ENCODE measurements at places on chromosomes 2 and 18. TPM values are rescaled to one million over a fixed set of nuclear protein-coding genes. Genes with fewer than 3 reads are reported as not detected.

DNA sequence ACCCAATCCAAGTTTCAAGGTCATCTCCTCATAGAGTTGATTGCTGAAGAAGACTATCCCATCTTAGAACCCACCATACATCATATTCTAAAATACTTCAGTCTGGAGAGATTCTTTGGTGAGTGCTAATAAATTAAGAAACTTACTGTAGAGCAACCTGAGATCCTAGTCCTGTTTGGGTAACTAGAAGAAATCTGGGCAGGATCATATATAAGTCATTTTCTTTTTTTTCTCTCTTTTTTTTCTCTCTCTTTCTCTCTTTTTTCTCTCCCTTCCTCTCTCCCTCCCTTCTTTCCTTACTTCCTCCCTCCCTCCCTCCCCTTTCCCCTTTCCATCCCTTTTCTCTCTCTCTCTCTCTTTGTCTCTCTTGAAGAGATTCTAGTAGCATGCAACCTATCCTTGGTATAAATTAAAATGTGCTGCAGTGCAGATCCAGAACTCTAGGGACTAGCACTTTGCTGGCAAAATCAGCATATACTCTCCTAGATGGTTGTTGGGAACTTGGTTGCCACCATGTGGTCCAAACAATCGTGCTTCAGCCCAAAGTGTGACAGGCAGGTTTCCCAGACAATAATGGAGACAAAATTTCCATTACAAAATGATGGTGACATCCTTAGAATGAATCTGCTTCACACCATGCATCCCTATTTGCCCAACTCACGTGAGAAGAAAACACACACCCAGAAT lies 399.4 kb upstream of the CELF4 start:
- H3K27me3 ChIP-seq, result no peaks in the 10 kb centered on the region
- no peaks in the 10 kb centered on the region for H3K36me3 ChIP-seq
- no peak for DNase-seq
- H3K4me1 ChIP-seq, result no peaks in the 10 kb centered on the region
- H3K4me3 ChIP-seq, result no peak overlapping the region

- no peaks in the 10 kb centered on the region for H3K4me1 ChIP-seq
- DNase-seq, result no peak
- H3K36me3 ChIP-seq, result no peaks in the 10 kb centered on the region
- H3K27me3 ChIP-seq, result no peaks in the 10 kb centered on the region
- no peak overlapping the region for H3K27ac ChIP-seq
These were observed 211.4 kb downstream of the LDLRAD4 start for GRCh38 chr18:13429884-13430510.

GRCh38 chr2:73852020-73852419 lies 23.3 kb downstream of the STAMBP start:
- H3K27ac ChIP-seq, result no peak overlapping the region
- H3K4me3 ChIP-seq, result no peak overlapping the region
- no peaks in the 10 kb centered on the region for H3K4me1 ChIP-seq
- no peaks in the 10 kb centered on the region for H3K27me3 ChIP-seq
- DNase-seq, result no peak

DNA sequence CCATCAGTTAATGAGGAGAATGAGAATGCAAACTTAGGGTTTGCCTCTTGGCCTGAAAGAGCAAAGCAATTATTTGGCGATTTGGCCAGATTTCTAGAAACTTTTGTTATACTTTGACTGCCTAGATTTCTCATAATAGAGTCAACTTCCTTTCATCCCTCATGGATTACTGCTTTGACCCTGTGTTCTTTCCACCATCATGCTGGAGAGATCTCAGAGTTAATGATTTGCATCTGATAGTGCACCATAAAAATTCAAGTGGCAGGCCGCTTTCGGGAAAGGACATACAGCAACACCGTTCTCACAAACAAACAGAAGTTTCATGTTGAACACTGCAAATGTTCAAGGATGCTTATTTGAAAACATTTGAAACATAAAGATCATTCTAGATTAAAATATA lies 143.7 kb upstream of the ZFP36L2 start:
- H3K36me3 ChIP-seq, result no peaks in the 10 kb centered on the region
- H3K4me3 ChIP-seq, result no peak overlapping the region
- H3K4me1 ChIP-seq, result peaks cover 5% of the 10 kb centered on the region
- no peaks in the 10 kb centered on the region for H3K27me3 ChIP-seq
- DNase-seq, result no peak

GRCh38 chr2:133574186-133574585 lies 5.9 kb upstream of the NCKAP5 start:
- H3K27me3 ChIP-seq, result no peaks in the 10 kb centered on the region
- DNase-seq, result no peak
- no peak overlapping the region for H3K4me3 ChIP-seq
- H3K27ac ChIP-seq, result no peak overlapping the region

GRCh38 chr2:53131416-53131815 lies 636.2 kb upstream of the CHAC2 start:
- no peaks in the 10 kb centered on the region for H3K4me1 ChIP-seq
- DNase-seq, result no peak
- H3K36me3 ChIP-seq, result no peaks in the 10 kb centered on the region
- no peak overlapping the region for H3K27ac ChIP-seq
- H3K4me3 ChIP-seq, result no peak overlapping the region
- H3K27me3 ChIP-seq, result no peaks in the 10 kb centered on the region

DNA sequence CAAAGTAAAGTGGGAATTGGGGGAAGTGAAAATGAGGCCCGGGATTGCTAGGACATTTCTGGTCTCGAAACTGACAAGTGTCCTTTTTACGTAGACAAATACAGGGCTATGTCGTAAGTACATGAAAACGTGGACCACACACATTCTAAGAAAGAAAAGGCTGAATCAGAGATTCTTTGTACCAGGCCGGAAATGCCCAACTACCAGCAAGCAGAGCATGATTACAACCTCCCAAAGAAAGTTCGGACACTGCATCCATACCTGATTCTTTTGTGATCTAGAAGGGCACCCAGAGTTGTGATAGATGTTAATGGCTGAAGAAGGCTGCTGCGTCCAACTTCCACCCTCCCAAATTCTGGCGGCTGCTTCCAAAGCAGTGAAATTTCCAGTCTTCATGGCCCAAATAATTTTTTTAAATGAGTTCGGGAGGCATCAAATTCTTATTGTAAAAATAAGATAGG lies 1.7 kb downstream of the RBMS1 start:
- H3K4me1 ChIP-seq, result no peaks in the 10 kb centered on the region
- no peak overlapping the region for H3K27ac ChIP-seq
- no peaks in the 10 kb centered on the region for H3K36me3 ChIP-seq
- H3K4me3 ChIP-seq, result no peak overlapping the region
- no peak for DNase-seq

GRCh38 chr2:69499966-69500365 lies 62.7 kb upstream of the NFU1 start:
- H3K27me3 ChIP-seq, result no peaks in the 10 kb centered on the region
- H3K36me3 ChIP-seq, result peaks cover 2% of the 10 kb centered on the region
- no peak overlapping the region for H3K4me3 ChIP-seq
- no peak for DNase-seq
- no peak overlapping the region for H3K27ac ChIP-seq

DNA sequence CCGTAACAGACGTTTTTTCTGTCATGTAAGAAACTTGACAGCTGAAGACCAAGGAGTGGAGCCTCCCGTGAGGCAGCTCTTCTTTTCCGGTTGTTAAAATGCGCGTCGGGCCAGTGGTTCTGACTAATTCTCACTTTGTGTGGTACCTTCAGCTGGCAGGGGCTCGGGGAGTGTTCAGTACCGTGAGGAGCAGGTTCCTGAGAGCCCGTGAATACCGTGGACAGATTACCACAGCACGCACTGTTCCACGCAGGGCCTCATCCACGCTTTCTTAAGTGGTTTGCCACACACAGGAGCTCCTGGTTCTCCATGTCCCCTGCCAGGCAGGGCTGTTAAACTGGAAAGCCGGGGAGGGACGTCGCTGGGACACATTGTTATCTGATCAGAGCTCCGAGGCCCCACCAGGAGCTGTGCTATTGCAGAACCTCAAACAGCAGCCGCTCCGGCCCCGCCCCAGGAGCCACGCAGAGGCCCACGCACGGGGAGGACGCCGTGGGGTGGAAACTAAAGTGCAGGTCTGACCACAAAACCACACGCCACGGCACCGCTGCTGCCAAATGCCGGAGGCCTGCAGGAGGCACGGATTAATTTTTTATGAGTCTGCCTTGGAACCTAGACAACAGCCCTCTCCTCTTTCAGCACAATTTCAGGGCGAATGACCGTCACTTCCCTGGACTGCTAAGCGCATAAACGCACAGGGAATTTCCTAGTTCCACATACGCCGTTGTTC lies 43.3 kb downstream of the NFATC1 start:
- H3K4me3 ChIP-seq, result no peak overlapping the region
- H3K36me3 ChIP-seq, result peaks cover 13% of the 10 kb centered on the region
- H3K27me3 ChIP-seq, result no peaks in the 10 kb centered on the region
- H3K27ac ChIP-seq, result no peak overlapping the region
- H3K4me1 ChIP-seq, result peaks cover 19% of the 10 kb centered on the region
- DNase-seq, result no peak

DNA sequence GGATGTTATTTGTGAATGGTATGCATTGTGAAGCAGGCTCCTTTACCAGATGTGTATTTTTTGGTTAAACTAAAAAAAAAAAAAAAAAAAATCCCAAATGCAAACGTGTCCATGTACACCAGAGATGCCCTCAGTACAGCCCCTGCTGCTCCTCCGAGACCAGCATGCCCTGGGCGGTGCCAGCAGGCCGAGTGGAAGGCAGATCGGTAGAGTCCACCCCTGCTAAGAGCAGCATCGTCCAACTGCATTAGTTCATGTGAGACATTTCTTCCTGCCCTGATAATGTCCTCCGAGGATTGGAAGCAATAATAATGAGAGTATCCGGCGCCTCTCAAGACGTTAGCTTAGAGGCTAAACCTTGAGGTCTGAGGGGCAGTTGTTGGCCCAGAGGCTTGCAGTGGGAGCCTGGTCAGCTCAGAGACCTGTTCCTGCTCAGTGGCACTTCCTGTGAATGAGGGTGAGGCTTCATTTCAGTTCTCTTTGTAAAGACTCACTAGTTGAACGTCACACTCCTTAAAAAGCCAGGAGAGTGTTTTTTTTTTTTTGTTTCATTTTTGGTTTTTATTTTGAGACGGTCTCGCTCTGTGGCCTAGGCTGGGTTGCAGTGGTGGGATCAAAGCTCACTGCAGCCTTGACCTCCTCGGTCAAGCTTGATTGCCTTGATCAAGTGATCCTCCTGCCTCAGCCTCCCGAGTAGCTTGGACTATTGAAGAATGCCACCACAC lies 5.6 kb downstream of the SLC66A3 start:
- H3K36me3 ChIP-seq, result no peaks in the 10 kb centered on the region
- no peak overlapping the region for H3K4me3 ChIP-seq
- H3K27me3 ChIP-seq, result no peaks in the 10 kb centered on the region
- DNase-seq, result peak; percentile 23
- H3K27ac ChIP-seq, result peak overlapping the region; percentile 7

DNA sequence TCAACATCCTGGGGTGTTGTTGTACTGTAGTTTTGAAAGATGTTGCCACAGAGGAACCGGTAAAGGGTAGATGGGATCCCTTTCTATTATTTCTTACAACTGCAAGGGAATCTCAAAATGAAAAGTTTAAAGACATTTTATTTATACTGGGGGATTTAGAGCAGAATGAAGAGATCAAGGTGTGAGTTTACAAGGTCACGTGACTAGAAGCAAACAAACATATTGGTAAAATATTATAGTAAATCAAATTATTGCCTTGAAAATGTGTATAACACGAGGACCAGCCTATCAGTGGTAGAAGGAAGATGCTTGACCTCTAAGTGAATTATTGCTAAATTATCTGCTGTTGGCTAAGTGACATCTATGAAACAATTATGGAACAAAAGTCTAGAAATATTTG lies 97.2 kb downstream of the SMIM21 start:
- no peaks in the 10 kb centered on the region for H3K36me3 ChIP-seq
- no peaks in the 10 kb centered on the region for H3K4me1 ChIP-seq
- H3K27me3 ChIP-seq, result no peaks in the 10 kb centered on the region
- no peak overlapping the region for H3K27ac ChIP-seq

GRCh38 chr2:34985474-34985873 lies 1370.1 kb upstream of the CRIM1 start:
- no peak overlapping the region for H3K27ac ChIP-seq
- no peak overlapping the region for H3K4me3 ChIP-seq
- H3K4me1 ChIP-seq, result no peaks in the 10 kb centered on the region
- no peaks in the 10 kb centered on the region for H3K27me3 ChIP-seq

DNA sequence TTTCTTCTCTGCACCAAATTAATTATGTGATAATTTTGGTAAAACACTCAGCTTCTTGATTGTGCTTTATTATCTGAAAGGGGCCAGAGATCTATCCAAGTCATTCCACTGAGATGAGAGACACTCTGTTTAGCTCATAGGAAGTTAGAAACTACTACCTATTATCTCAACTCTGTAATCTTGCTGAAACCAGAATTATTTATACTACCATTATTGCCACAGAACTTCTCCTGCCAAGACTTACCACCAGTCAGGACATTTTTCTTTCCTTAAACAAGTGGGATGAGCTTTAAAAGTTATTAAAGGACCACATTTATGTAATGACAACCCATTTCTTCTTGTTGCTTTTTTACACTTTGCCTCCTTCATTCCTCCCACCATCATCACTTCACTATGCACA lies 855.6 kb upstream of the PIK3C3 start:
- no peak for DNase-seq
- H3K27ac ChIP-seq, result no peak overlapping the region
- H3K4me3 ChIP-seq, result no peak overlapping the region
- H3K36me3 ChIP-seq, result no peaks in the 10 kb centered on the region

DNA sequence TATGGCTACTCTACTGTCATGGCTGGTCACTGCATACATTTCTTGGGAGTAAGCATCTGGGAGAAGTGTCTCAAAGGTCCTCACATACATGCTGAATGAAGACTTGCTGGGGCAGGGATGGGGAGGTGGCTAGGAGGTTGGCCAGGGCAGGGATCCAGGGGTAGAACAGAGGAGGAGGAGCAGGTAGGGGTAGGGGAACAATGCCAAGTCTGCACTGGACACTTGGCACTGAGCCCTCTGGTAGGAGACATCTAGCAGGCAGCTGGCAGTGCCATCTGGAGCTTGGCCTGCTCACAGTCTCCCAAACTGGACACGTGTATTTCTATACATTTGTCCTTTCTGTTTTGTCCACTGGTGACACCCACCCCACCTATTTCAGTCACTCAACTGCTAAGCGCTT lies 62.7 kb upstream of the REV1 start:
- H3K36me3 ChIP-seq, result no peaks in the 10 kb centered on the region
- no peak for DNase-seq
- no peaks in the 10 kb centered on the region for H3K27me3 ChIP-seq
- H3K4me1 ChIP-seq, result no peaks in the 10 kb centered on the region
- no peak overlapping the region for H3K27ac ChIP-seq

- H3K4me1 ChIP-seq, result no peaks in the 10 kb centered on the region
- no peaks in the 10 kb centered on the region for H3K36me3 ChIP-seq
- H3K4me3 ChIP-seq, result no peak overlapping the region
- no peak for DNase-seq
- peaks cover 4% of the 10 kb centered on the region for H3K27me3 ChIP-seq
- no peak overlapping the region for H3K27ac ChIP-seq
These were observed 1.8 kb downstream of the AGAP1 start for GRCh38 chr2:235495373-235496238.

- H3K36me3 ChIP-seq, result no peaks in the 10 kb centered on the region
- no peak for DNase-seq
- H3K27ac ChIP-seq, result no peak overlapping the region
- no peaks in the 10 kb centered on the region for H3K4me1 ChIP-seq
- no peak overlapping the region for H3K4me3 ChIP-seq
- no peaks in the 10 kb centered on the region for H3K27me3 ChIP-seq
These were observed 316.6 kb downstream of the FIGN start for GRCh38 chr2:163419000-163419830.

CIB4 gene
- total RNA-seq, result not detected

GAREM2 gene
- 0.85 TPM for total RNA-seq

EPG5 gene
- total RNA-seq, result 12.5 TPM

DAW1 gene
- total RNA-seq, result not detected

PLB1 gene
- 0.21 TPM for total RNA-seq

FHL2 gene
- total RNA-seq, result 3.0 TPM

KIF5C gene
- total RNA-seq, result 0.37 TPM
